ENCODE measurements at places on chromosomes 12 and 14. TPM values are rescaled to one million over a fixed set of nuclear protein-coding genes. Genes with fewer than 3 reads are reported as not detected.
A peak's percentile ranks its signal among the peaks of the same experiment; 100 is the strongest.

- DNase-seq: no peak
Measured at GRCh38 chr12:121774968-121775474, 18.5 kb downstream of the RHOF start.

GRCh38 chr12:110266980-110267620, 13.9 kb upstream of the ATP2A2 start:
- DNase-seq: peak; percentile 88

- no peak for DNase-seq
Measured at GRCh38 chr14:65703521-65703920, 291.0 kb downstream of the FUT8 start.

DNA sequence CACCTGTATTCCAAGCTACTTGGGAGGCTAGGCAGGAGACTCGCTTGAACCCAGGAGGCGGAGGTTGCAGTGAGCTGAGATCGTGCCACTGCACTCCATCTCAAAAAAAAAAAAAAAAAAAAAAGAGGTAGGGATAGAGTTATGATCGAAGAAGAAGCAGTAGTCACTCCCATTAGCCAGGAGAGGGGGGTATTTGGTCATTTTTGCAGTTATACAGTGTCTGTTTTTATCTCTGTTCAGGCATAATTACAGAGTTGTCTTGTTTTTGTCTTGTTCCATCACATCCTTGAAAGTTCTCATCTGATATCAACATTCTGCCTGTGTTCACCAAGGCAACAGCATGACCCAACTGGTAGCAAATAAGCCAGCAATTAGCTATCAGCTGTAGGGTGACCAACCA, 98.5 kb upstream of the TMPO start:
- peak; percentile 74 for DNase-seq

- DNase-seq: no peak
Measured at GRCh38 chr14:95758331-95758730, 44.4 kb upstream of the TCL1A start.

Gene CPNE6
- total RNA-seq: not detected

Gene AKAP5
- 3.0 TPM for total RNA-seq

DNA sequence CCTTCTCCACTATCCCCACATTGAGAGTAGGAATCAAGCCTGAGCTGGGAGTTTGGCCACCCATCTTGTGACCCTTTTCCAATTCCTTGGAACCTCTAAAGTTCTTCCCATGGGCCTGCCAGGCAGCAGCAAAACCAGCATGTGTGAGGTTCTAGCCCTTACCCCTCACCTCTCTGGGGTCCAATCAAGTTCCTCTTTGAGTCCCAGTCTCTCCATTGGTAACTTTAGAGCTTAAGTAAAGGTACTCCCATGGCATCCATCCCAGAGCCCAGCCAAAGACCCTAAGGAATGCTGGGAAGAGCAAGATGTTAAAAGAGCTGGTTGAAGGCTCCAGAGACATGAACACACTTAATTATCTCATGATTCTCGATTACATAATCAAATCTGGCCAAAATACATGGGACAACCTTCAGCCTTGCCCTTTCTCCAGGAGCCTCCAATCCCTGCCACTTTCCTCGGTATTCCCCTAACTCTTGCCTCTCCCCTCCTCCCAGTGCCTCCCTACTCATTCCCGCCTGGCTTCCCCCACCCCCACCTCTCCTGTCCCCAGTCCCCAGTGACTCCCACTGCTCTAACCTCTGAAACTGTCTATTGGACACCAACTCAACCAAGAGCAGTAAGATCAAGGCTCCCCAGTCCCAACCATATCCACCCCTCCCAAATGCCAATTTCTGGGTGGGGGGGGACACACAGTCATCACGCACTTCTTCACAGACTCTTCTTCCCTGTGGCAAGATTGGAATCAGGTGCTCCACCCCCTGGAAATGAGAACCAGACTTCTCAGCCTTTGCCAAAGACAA, 4.8 kb upstream of the TNS2 start:
- DNase-seq: no peak

DNA sequence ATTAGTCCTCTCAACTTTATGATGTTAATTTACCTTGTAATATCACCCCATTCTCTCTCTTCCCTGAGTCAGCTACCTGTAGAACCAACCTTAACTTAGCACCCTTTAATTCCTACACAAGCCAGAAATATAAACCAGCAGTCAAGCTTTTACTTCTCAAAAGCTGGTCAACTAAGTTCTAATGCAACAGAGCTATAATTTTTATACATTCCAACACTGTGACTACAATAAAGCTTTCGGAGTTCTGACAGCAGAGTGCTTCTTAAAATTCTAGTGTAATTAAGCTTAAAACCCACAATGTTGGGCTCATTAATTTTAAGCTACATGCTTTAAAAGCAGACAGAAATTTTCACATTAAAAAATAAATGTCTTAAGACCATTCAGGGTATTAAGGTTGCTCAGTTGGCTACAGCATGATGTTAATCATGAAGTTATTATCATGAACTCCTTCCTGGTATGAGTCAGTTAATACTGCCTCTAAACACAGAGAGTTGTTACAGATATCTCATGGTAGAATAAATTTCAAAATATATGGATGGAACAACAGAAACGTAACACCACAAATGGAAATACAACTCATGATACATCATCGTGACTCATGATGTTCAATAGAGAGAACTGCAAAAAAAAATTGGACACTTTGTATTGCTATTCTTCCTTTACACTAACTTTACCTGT, 126.7 kb downstream of the EPS8 start:
- peak; percentile 86 for DNase-seq
